A549 treated with Mapracorat at 1 μM for 4 hours (cell line): ENCODE measurements at places on chromosomes 12 and 14. TPM values are rescaled to one million over a fixed set of nuclear protein-coding genes. Genes with fewer than 3 reads are reported as not detected.

The ASB2 gene
- 0.67 to 1.4 TPM (median 0.80 TPM) in 5 replicates for total RNA-seq

The NR4A1 gene
- total RNA-seq: 31.1 to 46.7 TPM (median 34.6 TPM) in 5 replicates

The LHX5 gene
- total RNA-seq: not detected in 5 replicates

The LRRC10 gene
- not detected in 5 replicates for total RNA-seq

The PPP4R4 gene
- total RNA-seq: 0.21 to 0.60 TPM (median 0.42 TPM) in 5 replicates

The SRRM4 gene
- total RNA-seq: not detected in 5 replicates

The TAS2R42 gene
- total RNA-seq: not detected in 5 replicates

The SDR9C7 gene
- 0.15 TPM in 1 of 5 replicates, not detected in the others for total RNA-seq
